A549 treated with dexamethasone at 1 μM for 4 hours (cell line): ENCODE measurements at places on chromosomes 12 and 14. TPM values are rescaled to one million over a fixed set of nuclear protein-coding genes. Genes with fewer than 3 reads are reported as not detected.

Gene TAS2R46
- not detected in 5 replicates for total RNA-seq

Gene VEZT
- total RNA-seq: 51.6 to 69.5 TPM (median 65.9 TPM) in 5 replicates

Gene KCNH3
- total RNA-seq: 1.2 to 2.2 TPM (median 2.1 TPM) in 5 replicates

Gene CIROP
- total RNA-seq: 0.06 TPM in 1 of 5 replicates, not detected in the others

Gene AP4S1
- total RNA-seq: 8.3 to 11.3 TPM (median 9.3 TPM) in 5 replicates

Gene FOXG1
- 0.15 to 0.25 TPM (median 0.23 TPM) in 5 replicates for total RNA-seq

Gene RFLNA
- 0.07 to 0.24 TPM (median 0.09 TPM) in 5 replicates for total RNA-seq

Gene MDM1
- 5.0 to 6.7 TPM (median 6.1 TPM) in 5 replicates for total RNA-seq

Gene FZD10
- not detected in 5 replicates for total RNA-seq

Gene EMP1
- total RNA-seq: 163 to 216 TPM (median 208 TPM) in 5 replicates
